ENCODE measurements at places on chromosomes 5 and 9. TPM values are rescaled to one million over a fixed set of nuclear protein-coding genes. Genes with fewer than 3 reads are reported as not detected.

GRCh38 chr5:132385326-132386105 lies 16.0 kb downstream of the SLC22A5 start:
- H3K27ac ChIP-seq: peak overlapping the region; percentile 92
- no peaks in the 10 kb centered on the region for H3K27me3 ChIP-seq
- H3K4me1 ChIP-seq: peaks cover 71% of the 10 kb centered on the region
- DNase-seq: no peak
- no peaks in the 10 kb centered on the region for H3K36me3 ChIP-seq
- H3K4me3 ChIP-seq: no peak overlapping the region

- no peak overlapping the region for H3K4me3 ChIP-seq
- no peaks in the 10 kb centered on the region for H3K36me3 ChIP-seq
- DNase-seq: no peak
Measured at GRCh38 chr5:10700516-10700915, 60.5 kb downstream of the DAP start.

DNA sequence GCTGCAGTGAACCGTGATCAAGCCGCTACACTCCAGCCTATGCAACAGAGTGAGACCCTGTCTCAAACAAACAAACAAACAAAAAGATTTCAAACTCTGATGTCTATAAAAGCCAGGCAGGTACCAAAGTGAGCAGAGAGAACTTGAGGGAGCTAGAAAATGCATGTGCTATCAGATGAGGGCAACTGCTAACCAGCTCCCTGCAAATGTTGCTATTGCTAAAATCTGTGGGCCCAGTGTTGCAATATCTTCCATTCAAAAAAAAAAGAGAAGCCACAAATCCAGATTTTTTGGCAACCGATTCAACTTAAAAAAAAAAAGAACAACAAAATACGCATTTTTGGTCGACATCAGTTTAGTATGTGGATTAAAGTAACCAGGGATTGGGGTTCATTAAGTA lies 5.5 kb downstream of the UBE2D2 start:
- no peaks in the 10 kb centered on the region for H3K27me3 ChIP-seq
- H3K4me3 ChIP-seq: no peak overlapping the region
- H3K27ac ChIP-seq: peak overlapping the region; percentile 74
- H3K36me3 ChIP-seq: peaks cover 15% of the 10 kb centered on the region
- DNase-seq: no peak

GRCh38 chr5:130198927-130199326 lies 294.7 kb downstream of the CHSY3 start:
- no peak overlapping the region for H3K27ac ChIP-seq
- H3K4me3 ChIP-seq: no peak overlapping the region
- DNase-seq: no peak
- H3K4me1 ChIP-seq: no peaks in the 10 kb centered on the region
- H3K27me3 ChIP-seq: no peaks in the 10 kb centered on the region

AKNA gene
- 6.3 TPM for total RNA-seq

URM1 gene
- 57.0 TPM for total RNA-seq
